Hematopoietic multipotent progenitor cell treated with erythropoietin and hydrocortisone succinate and interleukin-3 and kit ligand, for 4 days (in vitro differentiated cells): ENCODE measurements at places on chromosomes 16 and 17.
A peak's percentile ranks its signal among the peaks of the same experiment; 100 is the strongest.

GRCh38 chr17:31733326-31733725, 125.7 kb downstream of the COPRS start:
- DNase-seq, result no peak

DNA sequence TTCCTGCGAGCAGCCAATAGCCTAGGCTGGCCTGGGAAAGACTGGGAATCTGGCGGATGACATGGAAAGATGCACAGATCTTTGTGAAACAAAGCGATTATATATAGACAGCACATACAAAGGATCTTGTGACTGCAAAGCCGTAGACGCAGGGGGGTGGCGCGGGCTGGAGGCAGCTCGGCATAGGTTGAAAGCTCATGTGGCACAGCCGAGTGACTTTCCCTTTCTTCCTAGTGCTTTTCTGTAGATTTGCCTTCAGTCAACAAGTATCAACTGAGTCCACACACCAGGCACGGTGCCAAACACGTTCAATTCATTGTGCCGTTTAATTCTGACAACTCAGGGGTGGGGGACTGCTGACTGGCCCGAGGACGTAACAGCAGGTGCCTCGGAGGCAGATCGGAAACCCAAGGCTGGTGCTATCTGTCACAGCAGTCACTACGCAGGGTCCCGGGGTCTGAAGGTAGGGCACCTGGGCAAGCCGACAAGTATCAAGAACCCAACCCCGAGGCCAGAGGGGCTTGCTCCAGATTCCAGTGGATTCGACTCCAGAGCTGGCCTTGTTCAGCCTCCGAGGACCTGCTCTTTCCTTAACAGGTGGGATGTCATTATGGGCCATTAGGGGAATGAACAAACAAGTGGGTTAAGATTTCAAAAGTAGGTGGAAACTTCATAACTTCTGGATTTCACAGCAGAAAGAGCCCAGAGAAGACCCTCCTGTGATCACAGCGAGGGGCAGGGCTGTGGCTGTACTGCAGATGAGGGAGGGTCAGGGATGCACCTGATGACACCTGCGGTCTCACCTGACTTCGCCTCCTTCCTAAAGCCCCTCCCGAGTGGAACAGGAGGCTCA, 5.9 kb downstream of the PAM16 start:
- DNase-seq, result no peak

GRCh38 chr17:82092995-82093751, 4.9 kb downstream of the FASN start:
- no peak for DNase-seq

- no peak for DNase-seq
Observed at GRCh38 chr16:87842209-87842869, 27.0 kb downstream of the SLC7A5 start.

DNA sequence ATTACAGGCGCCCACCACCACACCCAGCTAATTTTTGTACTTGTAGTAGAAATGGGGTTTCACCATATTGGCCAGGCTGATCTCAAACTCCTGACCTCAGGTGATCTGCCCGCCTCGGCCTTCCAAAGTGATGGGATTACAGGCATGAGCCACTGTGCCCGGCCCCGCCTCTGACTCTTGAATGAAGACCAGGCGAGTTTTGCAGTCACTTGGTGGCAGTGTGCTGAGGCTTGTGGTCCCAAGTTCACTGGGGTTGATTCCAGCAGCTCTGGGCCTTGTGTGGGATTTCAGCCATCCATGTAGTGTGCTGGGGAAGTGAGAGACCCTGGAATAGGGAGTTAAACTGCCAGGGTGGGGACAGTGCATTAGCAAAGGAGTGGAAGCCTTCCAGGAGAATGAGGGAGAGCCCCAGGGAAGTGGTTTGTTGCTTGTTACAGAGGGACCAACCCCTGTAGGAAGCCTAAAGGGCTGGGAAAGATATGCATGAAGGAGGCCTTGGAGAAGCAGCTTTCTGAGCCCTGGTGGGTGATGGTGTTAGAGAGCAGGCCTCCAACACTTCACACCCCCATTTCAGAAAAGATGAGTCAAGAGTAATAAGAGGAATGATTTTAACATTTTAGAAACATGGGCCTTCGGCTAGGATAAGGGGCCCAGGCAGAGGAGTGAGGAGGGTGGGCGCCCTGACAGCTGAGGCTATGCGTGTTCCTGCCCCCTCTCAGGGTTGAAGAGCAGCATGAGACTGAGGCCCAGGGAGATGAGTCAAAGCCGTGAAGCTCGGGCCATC, 14.5 kb downstream of the PSKH1 start:
- DNase-seq, result no peak

GRCh38 chr17:80262291-80262690, 1.6 kb downstream of the RNF213 start:
- DNase-seq, result no peak

DNA sequence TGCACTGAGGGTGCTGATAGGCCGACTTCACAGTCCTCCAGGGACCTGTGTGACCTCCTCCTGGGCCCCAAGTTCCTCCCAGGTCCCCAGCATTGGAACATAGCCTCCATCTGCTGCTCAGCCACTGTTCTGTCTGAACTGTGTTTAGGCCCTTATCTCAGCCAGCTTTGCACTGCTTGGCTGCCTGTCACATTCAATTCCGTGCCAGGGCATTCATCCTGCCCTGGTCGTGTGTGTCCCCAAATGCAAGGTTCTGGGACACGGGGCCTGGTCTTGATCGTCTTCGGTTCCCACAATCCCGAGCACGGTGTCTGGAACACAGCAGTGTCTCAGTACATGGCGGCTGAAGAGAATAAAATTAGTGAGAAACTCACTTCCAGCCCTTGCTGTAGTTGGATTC, 69.9 kb upstream of the NFAT5 start:
- DNase-seq, result peak; percentile 27

GRCh38 chr16:31411024-31411844, 16.9 kb downstream of the COX6A2 start:
- no peak for DNase-seq

- DNase-seq, result no peak
Observed at GRCh38 chr17:81116704-81117103, 48.6 kb upstream of the PVALEF start.

GRCh38 chr16:17340804-17341203, 130.0 kb downstream of the XYLT1 start:
- DNase-seq, result peak; percentile 67

DNA sequence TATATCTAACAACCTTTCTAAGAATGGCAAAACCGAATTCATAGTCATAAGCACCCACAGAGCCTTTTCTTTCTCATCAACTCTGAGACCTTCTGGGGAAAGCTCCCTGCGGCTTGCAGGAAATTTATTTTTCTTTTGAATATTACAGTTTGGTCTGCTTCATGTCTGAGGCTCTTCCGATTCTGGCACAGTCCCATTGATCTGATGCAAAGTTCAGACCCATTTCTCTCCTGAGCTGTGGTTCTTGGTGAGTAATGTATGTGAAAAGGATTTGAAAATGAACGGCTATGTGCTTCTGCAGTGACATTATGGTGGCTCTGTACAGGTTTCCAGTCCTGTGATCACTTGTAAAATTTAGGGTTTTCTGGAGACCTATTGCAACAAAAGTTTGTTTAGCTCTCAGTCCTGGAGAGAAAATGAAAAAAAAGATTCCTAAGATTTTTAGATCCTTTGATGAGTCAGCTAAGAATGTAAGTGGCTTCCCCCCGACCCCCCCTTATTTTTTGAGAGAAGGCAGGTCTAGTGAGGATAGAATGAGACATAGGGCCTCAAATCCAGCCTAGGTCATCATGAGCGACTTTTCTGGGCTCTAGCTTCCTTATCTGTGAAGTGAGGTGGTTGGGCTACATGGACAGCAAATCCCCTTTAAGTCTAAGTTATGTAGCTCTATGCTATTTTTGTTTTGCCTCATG, 4.6 kb downstream of the GAN start:
- DNase-seq, result peak; percentile 9
